ENCODE measurements at places on chromosomes 2 and 18.

DNA sequence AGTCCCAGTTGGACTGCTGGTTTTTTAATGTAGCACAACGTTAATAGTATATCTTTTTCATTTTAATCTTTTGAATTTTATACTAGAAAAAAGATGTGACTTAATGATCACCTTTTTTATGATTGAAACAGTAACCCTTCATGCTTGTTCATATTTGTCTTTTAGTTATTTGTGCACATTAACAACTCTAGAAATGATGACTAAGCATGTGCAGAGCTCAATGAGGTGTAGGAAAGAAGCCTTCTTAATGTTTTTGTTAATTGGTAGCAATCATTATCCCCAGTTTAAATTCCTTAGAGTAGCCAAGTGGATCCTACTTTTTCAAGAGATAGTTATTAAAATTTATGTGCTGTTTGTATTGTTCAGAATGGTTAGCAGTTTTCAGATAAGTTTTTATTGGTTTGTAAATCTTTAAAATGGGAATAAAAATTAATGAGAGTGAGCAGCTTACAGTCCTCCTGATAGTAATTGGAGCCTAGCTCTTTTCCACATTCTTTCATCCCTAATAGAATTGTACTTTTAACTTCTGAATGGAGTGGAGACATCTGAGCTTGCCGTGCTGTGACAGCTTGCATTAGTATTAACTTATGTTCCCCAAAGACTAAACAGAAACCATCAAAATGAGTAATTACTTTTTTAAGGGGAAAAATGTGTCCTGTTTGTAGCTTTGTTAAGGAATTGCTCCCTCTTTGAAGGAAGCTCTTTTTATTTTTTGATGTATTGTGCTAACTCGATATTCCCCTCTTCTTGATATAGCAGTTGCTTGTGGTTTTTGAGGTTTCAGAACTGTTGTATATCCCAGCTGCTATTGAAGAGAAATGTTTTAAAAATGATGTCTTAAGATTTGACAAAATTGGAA is 17.3 kb downstream of the PIK3C3 start:
- DNase-seq = peak; percentile 51

DNA sequence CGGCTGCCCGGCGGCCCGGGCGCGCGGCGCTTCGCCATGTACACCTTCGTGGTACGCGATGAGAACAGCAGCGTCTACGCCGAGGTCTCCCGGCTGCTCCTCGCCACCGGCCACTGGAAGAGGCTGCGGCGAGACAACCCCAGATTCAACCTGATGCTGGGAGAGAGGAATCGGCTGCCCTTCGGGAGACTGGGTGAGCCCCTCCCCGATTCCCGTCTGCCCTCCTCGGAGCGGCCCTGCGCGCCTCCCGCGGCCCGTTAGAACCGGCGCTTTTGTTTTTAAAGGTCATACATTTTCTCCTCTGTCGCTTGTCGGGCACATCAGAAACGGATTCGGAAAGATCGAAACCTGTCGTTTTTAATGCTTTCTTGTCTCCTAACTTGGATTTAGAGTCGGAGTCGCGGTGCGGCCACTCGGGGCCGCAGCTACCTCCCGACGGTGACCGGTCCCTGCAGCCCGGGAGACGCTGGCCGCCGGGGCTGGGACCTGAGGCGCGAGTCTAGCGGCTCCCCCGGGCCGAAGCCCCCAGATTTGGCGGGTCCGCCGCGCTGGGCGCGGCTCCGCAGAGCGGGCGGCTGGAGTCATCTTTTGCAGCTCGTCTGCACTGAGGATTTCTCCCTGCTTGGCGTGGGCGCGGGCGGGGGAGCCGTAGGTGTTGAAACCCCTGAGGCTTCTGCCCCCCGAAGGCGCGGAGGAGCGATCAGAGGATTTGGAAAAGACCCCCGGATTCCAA is 519 bp downstream of the TTL start:
- DNase-seq = peak; percentile 63

DNA sequence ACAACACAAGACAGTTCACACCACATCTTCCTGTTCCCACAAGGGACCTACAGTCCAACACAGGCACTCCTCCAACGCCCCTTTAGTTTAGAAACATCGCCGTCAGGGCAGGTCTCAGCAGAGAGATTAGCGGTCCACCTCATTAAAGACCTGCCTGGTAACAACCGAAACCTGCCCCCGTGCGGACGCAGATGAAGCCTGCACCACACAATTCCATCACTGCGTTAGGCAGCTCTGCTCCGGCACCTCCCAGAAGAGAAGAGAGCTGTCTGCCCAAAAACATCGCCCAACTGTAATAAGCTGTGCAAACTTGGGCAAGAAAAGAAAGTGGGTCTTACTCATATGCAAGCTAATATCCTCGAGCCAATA is 32.7 kb downstream of the ZNF516 start:
- no peak for DNase-seq

DNA sequence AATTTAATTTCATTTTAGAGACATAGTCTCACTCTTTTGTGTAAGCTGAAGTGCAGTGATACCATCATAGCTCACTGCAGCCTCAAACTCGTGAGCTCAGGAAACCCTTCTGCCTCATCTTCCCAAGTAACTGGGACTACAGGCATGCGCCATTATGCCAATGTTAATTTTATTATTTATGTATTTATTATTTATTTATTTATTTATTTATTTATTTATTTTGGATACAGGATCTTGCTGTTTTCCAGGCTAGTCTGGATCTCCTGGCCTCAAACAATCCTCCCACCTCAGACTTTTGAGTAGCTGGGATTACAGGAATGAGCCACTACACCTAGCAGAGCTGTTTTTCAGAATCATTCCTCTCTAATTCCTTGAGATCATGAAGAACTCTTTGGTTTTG is 99.9 kb downstream of the ASXL3 start:
- DNase-seq = no peak

DNA sequence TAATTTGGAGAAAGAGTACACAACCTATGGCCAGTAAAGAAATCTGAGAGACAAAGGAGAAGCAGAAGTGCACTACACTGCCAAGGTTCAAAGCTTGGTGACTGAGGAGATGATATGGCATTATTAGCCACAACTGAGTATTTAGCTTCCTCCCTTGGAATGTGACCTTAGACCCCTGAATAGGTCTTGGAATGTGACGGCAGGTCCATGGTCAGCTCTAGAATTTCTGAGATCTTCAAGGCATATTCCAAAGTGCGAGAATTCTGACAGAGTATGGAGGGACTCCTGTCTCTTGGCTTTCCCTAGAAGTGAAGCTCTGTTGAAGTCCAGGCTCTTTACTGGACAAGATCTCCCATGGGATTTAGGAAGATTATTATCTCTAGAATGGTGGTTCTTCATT is 130.0 kb upstream of the FN1 start:
- no peak for DNase-seq

GRCh38 chr2:234378440-234378839 is 118.4 kb downstream of the ARL4C start:
- DNase-seq = peak; percentile 9

GRCh38 chr2:137182071-137182470 is 416.7 kb downstream of the THSD7B start:
- no peak for DNase-seq

GRCh38 chr18:26702086-26702485 is 153.7 kb upstream of the KCTD1 start:
- DNase-seq = peak; percentile 84

DNA sequence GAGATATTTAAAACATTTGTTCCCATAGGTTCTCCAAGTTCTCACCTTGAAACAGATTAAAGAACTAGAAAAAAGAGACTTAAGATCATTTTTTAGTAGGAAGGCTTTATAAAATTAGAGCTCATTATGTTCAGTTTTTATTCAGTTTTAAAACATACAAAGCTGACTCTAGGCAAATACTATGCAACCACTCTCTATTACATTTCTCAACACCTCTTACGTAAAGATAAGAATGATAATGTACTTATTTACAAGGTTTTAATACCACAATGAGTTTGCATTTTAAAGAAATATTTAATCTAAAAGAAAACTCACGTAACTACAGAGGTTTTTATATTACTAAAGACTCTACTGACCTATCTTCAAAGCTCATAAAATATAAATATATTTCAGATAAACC is 68.8 kb downstream of the TMEM131 start:
- no peak for DNase-seq

DNA sequence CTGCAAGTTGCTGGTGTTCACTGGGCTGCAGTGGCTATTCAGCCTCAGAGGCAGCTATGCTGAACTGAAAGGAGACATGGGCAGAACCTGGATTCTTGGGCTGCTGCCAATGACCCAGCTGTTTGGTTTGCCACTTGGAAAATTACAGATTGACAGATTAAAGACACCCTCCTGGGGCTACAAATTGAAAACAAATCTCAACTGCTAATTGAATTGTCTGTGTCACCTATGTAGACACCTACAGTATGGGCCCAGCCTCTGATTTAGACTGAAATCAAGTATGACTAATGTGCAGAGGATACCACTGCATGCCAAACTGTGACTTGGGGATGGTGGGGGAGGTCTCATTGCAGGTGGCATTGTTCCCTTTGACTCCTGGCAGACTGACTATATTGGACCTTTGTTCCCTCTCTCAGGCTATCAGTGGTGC is 42.8 kb downstream of the ITSN2 start:
- DNase-seq = no peak

- DNase-seq = no peak
These were observed 78.3 kb upstream of the CHST9 start for GRCh38 chr18:27263369-27263768.

DNA sequence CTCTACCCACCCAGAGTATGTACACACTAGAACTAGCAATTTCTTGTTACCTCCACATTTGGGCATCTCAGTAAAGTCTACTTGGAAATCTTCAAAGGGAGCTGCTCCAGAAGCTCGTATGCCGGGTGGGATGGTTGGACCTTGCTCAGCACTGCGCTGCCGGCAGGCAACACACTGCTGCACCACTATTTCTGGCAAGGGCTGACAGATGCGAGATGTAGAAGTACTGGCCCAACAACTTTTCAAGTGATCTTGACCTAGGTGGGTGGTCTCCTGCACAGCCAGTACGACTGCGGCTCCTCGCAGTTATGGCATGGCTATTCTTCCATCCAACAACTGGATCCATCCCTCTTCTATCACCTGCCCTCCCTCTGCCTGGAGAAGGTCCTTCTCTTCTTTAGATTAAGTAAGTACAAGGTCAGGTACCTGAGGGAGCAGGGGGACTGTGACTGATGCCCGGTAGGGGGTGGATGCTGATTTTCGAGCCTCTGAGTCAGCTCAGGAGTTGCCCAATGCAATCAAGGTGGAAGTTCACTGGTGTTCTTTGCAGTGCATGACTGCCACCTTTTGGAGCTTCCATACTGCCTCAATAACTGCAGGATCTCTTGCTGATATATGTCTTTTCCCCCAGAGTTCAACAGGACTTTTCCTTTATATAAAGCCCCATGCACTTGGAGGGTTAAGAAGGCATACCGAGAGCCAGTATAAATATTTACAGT is 100.4 kb upstream of the SLC1A4 start:
- DNase-seq = peak; percentile 4

DNA sequence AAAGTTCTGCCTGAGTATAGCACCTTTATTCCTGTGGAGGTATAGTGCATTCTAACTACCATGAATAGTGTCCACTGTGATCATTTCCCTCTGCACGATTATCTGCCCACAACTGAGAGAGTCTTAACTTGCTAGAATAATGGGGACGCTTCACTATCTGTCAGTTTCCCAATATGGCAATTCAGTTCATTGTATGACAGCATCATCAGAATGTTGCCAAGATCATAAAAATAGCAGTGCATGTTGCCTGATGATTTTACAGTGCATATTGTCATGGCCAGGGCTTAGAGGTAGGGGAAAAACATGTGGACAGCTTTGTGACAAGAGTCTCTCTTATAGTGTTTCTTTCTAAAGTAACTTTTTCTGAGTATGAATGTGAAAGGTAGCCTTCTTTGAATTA is 6.1 kb downstream of the RASGRP3 start:
- DNase-seq = no peak

DNA sequence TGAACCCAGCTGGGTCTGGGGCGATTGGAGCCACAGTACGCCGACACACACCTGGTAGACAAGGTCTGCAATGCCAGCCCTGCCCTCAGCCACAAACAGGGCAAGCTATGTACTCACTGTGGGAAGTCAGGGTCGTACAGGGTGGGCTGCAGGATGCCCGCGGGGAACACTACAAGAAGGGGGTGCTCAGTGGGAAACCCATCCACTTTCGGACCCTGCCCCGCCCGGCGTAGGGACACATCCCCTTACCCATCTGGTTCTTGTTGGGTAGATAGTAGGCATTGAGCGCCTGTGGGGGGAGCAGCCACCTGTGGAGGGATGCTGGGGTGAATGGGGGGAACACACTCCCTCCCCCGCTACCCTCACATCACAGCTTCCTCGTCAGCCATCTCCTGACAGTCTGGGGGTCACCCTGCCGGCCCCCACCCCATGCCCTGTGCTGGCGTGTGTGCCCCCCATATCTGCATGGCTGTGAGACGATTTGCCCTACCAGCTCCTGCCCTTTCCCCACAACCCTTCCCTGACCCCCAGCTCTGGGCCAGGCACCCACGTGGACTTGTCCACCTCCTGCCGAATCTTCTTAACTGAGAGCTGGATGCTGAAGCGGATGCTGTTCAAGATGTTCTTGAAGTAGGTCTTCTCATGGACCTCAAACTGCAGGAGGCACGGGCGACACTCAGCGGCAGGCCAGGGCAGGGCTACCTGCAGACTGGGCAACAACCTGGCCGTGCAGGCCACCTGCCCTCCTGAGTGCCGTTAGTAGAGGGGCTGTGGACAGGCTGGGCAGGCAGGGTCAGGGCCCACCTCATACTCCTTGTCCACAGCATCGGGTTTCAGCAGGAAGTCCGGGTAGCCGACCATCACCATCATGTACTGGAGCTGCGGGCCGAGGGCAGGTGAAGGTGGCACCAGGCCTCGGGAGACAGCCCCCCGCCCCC is 5.1 kb downstream of the ECEL1 start:
- DNase-seq = no peak

- DNase-seq = no peak
These were observed 254.2 kb downstream of the MYCN start for GRCh38 chr2:16194530-16194929.

DNA sequence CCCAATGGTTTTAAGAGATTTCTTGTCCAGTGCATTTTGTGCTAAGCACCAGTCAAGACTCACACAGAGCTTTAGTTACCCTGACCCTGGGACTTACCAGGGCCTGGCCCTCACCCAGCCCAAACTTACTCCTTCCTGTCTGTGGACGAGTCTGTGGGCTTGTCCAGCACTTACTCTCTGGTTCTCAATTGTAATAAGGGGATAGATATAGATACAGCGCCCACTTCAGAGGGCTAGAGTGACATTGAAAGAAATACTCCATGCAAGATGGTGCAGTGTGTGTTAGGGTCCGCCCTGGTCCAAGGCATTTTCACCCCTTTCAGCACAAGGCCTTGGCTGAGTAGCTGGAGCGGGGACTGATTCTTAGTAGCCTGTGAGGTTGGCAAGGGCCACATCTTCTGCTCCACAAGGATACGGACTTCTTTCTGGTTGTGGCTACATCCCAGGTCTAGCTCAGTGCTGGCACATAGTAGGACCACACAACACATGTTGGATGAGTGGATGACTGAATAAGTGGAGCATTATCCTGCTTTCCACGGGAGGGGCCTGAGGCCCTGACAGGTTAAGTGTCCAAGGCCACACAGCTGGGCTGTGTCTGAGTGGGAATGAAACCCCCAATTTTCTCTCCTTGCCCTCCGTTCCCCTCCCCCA is 3.8 kb upstream of the ARID5A start:
- DNase-seq = no peak
